Left cardiac atrium (tissue), 4 donors: ENCODE measurements at places on chromosomes 12 and 14. TPM values are rescaled to one million over a fixed set of nuclear protein-coding genes. Genes with fewer than 3 reads are reported as not detected.

- DNase-seq, result no peak
Measured at GRCh38 chr12:28237423-28237822, 47.2 kb downstream of the CCDC91 start.

The KLHDC1 gene
- 11.8 TPM for total RNA-seq

GRCh38 chr12:126535971-126536370, 1470.7 kb downstream of the AACS start:
- DNase-seq, result no peak

The PRIM1 gene
- total RNA-seq, result 2.7 TPM

The SOAT2 gene
- total RNA-seq, result not detected

The GALNT8 gene
- 4.3 TPM for total RNA-seq

The SLC17A8 gene
- total RNA-seq, result not detected

GRCh38 chr14:43003845-43004244, 1397.2 kb downstream of the LRFN5 start:
- DNase-seq, result no peak

DNA sequence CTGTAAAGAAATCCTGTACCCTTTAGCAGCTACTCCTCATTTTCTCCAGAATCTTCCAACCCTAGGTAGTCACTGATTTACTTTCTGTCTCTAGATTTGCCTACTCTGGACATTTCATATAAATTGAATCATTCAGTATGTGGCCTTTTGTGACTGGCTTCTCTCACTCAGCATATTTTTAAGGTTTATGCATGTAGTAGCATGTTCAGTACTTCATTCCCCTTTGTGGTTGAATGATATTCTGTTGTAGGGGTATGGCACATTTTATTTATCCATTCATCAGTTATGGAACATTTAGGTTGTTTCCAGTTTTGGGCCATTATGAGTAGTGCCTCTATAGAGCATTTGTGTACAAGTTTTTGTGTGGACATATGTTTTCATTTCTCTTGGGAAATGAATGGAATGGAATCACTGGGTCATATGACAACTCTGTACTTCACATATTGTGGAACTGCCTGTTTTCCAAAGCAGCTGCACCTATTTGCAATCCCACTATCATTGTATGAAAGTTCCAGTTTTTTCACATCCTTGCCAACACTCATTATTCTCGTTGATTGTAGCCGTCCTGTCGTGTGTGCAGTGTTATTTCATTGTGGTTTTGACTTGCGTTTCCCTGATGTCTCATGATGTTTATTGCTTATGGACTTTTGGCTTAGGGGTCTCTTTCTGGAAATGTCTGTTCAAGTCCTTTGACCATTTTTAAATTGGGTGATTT, 57.2 kb downstream of the ATF7IP start:
- no peak for DNase-seq

GRCh38 chr12:120075034-120075616, 41.4 kb downstream of the RAB35 start:
- no peak for DNase-seq

The KRT4 gene
- not detected for total RNA-seq
